ENCODE measurements at places on chromosomes 5 and 9. TPM values are rescaled to one million over a fixed set of nuclear protein-coding genes. Genes with fewer than 3 reads are reported as not detected.

The FCHO2 gene
- 2.4 TPM for total RNA-seq

The CDKN2B gene
- not detected for total RNA-seq

The CBY3 gene
- total RNA-seq: not detected

The IFNW1 gene
- total RNA-seq: not detected

The IL5 gene
- not detected for total RNA-seq

The JAK2 gene
- 6.1 TPM for total RNA-seq

The NUTM2F gene
- not detected for total RNA-seq

All from CD8-positive, alpha-beta T cell (primary cell).